CD4-positive, alpha-beta T cell treated with Interleukin-17A for 1 hour (primary cell): ENCODE measurements at places on chromosomes 6 and 20.

- no peak for DNase-seq
These were observed 11.2 kb downstream of the KIZ start for GRCh38 chr20:21137078-21137477.

- no peak for DNase-seq
These were observed 70.2 kb upstream of the BEND3 start for GRCh38 chr6:107185391-107185970.

- no peak for DNase-seq
These were observed 14.3 kb downstream of the BICRAL start for GRCh38 chr6:42796171-42796570.

- no peak for DNase-seq
These were observed 8.4 kb downstream of the RAB5IF start for GRCh38 chr20:36613974-36614373.

- no peak for DNase-seq
These were observed 259.6 kb upstream of the EPHA7 start for GRCh38 chr6:93678841-93679454.

DNA sequence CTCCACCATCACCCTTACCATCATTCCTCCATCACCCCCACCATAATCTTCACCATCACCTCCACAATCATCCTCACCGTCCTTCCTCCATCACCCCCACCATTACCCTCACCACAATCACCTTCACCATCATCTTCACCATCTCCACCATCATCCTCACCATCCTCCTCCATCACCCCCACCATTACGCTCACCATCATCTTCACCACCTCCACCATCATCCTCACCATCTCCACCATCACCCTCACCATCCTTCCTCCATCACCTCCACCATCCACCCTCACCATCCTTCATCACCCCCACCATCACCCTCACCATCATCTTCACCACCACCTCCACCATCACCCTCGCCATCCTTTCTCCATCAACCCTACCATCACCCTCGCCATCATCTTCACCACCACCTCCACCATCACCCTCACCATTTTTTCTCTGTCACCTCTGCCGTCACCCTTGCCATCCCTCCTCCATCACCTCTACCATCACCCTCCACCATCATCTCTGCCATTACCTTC, 33.1 kb upstream of the MPC1 start:
- no peak for DNase-seq

DNA sequence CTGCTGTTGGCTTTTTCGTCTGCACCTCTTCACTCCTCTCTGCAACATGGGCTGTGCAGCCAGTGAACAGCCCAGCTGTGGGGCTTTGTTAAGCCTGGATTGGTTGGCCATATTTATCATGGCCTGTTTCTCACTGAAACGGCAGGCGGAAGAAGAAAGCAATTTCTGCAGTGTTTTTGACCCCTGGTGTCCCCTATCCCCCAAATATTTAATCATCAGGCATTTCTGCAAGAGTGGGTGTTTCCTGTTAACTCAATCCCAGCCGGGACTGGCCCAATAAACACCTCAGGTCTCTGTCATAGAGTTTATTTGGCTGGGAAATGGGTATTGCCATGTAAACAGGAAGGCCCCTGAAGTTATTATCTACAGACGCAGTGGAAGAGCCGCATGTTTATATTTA, 174.8 kb upstream of the SUPT3H start:
- no peak for DNase-seq

GRCh38 chr6:4108561-4109093, 26.7 kb downstream of the ECI2 start:
- no peak for DNase-seq

- no peak for DNase-seq
These were observed 152.8 kb downstream of the ATXN1 start for GRCh38 chr6:16608444-16608843.

DNA sequence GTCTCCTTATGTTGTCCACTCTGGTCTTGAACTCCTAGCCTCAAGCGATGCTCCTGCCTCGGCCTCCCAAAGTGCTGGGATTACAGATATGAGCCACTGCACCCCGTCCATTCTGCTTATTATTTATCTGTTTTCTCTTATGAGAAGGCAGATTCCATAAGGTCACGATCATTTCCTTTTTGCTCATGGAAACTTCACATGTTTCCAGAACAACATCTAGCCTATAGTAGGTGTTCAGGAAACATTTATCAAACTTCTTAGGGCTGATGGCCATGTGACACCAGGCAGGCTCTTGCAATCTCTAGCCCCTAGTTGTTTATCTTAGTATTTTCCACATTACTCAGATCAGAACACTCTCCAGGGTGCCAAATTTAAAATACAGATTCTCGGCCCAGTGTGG, 61.2 kb downstream of the ZFP64 start:
- no peak for DNase-seq
